ENCODE measurements at places on chromosomes 2 and 18.

DNA sequence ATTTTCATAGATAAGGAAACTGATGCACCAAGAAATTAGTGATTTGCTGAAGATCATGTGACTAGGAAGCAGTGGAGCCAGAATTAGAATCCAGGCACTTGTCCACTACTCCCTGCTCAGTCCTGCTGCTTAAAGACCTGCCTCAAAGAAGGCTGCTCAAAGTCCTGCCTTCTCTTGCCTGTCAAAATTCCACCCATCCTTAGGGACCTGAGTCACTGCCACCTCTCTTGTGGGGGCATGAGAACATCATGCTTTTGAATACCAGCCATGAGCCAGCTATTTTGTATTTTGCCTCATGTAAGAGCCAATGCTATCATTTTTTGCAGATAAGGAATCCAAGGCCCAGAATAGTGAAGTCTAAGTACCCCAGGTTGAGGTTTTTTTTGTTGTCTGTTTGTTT lies 47.1 kb downstream of the DDX1 start:
- no peak for DNase-seq

GRCh38 chr2:105804266-105804665 lies 59.6 kb downstream of the NCK2 start:
- no peak for DNase-seq

GRCh38 chr2:111694700-111695101 lies 189.3 kb downstream of the ANAPC1 start:
- no peak for DNase-seq

DNA sequence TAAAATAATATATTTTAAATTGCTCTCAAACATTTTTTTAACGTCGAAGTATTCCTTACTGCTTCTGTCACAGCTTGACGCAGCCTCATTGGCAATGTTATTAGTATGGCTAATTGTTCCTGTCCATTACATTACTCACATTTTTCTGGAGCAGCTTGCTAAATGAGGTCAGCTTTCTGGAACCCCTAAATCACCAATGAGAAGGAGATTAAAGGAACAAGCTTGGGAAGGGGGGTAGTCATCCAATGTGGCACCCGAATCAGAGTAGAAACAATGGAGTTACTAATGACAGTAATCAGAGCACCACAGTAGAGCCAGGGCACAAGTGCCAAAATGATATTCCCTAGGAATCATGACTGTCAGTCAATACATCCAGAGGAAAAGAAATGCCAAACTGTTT lies 5.1 kb downstream of the NEUROD1 start:
- no peak for DNase-seq

GRCh38 chr2:65377556-65378192 lies 54.7 kb downstream of the SPRED2 start:
- DNase-seq = no peak

DNA sequence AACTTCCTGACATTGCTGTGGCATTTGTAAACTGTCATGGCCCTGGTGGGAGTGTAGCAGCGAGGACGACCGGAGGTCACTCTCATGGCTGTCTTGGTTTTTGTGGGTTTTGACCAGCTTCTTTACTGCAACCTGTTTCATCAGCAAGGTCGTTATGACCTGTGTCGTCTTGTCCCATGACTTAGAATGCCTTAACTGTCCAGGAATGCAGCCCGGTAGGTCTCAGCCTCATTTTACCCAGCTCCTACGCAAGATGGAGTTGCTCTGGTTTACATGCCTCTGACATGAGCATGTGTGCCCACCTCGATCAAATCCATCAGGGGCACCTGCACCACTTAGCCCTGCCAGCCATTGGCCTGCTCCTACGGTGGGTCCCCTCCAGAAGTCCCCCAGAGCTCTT lies 32.9 kb upstream of the SLC66A3 start:
- no peak for DNase-seq

GRCh38 chr2:62785810-62786597 lies 80.5 kb downstream of the EHBP1 start:
- DNase-seq = no peak

GRCh38 chr2:204110338-204110741 lies 173.8 kb downstream of the ICOS start:
- peak; percentile 35 for DNase-seq

- no peak for DNase-seq
These were observed 179.4 kb downstream of the TXNL1 start for GRCh38 chr18:56458770-56459712.

- no peak for DNase-seq
These were observed 336.5 kb downstream of the KCNS3 start for GRCh38 chr2:18214936-18215335.

GRCh38 chr18:22710673-22711191 lies 222.4 kb upstream of the RBBP8 start:
- no peak for DNase-seq

DNA sequence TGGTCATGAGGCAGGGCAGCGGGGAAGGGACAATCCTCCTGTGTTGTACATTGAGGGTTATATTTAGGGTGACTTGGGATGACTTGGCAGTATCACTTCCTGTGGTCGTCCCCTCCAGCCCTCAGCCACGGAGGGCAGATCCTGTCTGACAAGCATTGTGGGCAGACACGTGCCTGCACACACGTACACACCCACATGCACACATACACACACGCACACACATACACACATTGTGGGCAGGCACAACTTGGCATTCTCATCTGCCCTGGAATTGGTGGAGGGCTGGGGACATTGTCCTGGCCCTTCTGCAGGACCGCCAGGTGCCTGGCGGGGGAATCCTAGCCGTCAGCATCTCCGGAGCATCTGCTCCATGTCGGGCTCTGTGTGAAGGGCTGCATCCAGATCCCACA lies 47.6 kb downstream of the ODC1 start:
- no peak for DNase-seq

DNA sequence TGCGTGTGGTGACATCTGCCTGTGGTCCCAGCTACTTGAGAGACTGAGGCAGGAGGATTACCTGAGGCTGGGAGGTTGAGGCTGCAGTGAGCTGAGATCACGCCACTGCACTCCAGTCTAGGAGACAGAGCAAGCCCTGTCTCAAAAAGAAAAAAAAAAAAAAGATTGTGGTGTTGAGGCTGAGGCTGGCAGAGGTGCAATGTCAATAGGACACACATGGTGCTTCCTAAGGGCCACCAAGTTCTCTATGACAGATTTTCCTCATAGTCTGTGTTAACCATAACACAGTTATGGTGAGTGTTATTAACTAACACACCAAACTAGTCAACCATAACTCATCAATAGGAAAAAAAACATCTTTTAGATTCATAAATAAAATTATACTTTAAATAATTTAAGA lies 494.4 kb downstream of the TMX3 start:
- DNase-seq = no peak

- no peak for DNase-seq
These were observed 61.2 kb upstream of the RBBP8 start for GRCh38 chr18:22871809-22872525.

GRCh38 chr2:160306985-160307384 lies 106.9 kb upstream of the ITGB6 start:
- DNase-seq = no peak

DNA sequence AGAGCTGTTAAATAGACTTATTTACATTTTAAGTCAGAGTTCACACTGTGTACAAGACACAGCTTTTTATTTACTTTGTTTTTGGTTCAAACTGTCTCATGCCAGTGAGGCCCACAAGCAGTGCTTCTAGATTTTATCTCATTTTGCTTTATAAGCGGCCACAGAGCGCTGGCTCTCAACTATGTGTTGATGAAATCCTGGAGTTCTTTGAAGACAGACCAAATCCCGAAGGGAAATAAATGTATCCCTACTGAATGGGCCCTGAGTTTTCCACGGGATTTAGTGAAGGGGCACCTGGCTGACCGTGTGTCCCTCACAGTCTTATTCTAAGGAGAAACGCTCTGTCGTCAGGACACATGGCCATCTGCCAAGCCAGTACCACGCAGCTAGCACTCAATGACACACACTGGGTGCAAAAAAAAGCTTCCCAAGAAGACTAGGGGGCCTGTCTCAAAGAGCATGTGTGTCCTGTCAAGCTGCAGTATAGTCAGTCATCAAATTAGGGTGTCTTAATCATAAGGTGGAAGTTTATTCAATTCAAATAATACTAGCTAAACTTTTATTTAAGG lies 23.4 kb downstream of the LYPD1 start:
- DNase-seq = no peak

- no peak for DNase-seq
These were observed 34.8 kb downstream of the COL5A2 start for GRCh38 chr2:189144700-189145211.

DNA sequence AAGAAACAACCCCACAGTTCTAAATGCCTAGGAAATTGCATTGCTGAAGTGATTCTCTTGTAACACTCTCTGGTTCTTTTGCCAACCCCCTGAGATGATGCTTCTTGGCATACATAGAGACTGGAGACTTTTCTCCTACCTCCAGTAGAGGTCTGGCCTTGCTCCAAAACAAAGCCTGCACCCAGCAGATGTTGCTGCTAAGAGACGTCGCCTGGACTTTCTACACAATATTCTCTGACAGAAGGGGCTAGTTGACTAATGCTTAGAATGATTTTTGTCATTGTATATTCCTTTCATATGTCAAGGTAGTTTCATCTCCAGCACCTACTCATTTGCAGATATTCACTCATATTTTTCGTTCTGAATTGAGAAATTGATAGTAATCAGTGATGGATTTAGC lies 24.6 kb downstream of the SOWAHC start:
- no peak for DNase-seq

- DNase-seq = no peak
These were observed 208.3 kb upstream of the FANCL start for GRCh38 chr2:58449286-58450010.

- no peak for DNase-seq
These were observed 67.0 kb upstream of the TNFRSF11A start for GRCh38 chr18:62258093-62258492.

DNA sequence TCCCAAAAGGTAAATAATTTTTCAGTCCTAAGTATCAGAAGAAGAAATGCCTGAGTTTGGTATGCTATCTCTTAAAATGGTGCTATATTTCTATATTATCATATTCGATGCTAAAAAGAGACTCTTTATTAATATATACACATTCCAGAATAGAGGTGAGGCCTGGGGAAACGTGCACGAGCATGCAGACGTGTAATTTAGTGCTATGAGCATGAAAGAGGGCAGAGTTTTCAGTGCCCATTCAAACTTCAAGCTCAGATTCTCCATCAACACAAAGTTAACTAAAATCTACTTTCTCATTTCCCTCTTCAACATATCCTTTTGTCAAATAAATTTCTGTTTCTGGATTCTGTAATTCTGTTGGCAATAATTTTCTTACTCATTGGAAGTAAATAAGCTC lies 5.7 kb upstream of the COBLL1 start:
- DNase-seq = no peak

DNA sequence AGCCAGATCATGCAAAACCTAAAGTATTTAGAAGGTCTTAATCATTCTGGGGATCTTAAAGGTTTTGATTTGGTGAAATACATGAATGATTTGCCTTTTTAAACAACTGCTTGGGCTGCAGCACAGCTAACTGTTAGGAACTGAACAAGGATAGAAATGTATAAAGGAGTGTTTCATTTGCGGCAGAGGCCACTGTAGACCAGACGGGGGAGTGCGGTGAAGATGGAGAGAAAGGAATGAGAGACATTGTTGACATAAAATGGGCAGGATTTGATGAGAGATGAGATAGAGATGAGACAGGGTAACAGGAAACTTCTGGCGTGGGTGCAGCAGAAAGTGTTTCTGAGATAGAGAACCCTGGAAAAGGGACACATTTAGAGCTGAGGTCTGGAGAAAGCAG lies 308.1 kb downstream of the TMX3 start:
- no peak for DNase-seq

- DNase-seq = no peak
These were observed 28.8 kb downstream of the LIPG start for GRCh38 chr18:49590608-49591007.

GRCh38 chr2:54024576-54024975 lies 53.8 kb upstream of the PSME4 start:
- no peak for DNase-seq

DNA sequence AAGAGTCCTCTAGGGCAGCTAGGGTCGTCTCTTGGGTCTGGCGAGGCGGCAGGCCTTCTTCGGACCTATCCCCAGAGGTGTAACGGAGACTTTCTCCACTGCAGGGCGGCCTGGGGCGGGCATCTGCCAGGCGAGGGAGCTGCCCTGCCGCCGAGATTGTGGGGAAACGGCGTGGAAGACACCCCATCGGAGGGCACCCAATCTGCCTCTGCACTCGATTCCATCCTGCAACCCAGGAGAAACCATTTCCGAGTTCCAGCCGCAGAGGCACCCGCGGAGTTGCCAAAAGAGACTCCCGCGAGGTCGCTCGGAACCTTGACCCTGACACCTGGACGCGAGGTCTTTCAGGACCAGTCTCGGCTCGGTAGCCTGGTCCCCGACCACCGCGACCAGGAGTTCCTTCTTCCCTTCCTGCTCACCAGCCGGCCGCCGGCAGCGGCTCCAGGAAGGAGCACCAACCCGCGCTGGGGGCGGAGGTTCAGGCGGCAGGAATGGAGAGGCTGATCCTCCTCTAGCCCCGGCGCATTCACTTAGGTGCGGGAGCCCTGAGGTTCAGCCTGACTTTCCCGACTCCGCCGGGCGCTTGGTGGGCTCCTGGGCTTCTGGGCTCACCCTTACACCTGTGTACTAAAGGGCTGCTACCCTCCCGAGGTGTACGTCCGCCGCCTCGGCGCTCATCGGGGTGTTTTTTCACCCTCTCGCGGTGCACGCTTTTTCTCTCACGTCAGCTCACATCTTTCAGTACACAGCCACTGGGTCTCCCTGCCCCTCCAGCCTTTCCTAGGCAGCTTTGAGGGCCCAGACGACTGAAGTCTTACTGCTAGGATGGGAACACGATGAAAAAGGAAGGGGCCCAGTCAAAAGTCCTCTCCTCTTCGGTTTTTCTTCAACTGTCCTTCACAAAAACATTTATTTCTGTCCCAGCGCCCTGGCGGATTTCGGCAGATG lies 8.1 kb downstream of the SIX2 start:
- no peak for DNase-seq

- DNase-seq = no peak
These were observed 436.9 kb downstream of the EIPR1 start for GRCh38 chr2:2940702-2941101.

DNA sequence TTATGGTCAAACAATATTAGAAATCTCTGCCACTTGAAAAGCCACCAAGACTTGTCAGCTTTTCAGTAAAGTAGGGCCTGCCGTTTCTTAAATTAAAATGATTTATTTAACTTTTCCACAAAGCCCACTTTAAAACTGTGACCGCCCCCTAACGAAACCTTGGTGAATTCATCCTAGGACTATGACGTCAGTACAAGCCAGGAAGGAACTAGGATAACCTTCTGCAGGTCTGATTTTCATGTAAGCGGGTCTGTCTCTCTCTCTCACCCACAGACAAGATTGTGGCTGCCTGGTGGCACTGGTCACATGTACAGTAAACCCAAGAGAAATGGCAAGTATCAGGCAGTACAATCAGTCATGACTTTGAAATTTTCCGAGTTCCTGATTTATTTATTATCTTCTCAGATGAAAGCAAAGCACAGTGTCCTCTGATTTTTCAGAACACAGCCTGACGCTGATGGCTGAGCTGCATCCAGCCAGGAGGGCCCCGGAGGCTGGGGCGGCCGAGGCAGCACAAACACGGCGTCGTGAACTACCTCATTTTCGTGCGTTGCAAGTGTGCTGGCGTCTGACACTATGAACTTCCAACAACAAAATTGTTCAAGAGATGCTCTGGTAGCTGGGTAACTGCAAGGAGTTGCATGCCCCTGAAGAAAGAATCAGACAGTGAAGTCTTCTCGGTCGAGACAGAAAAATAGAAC lies 18.9 kb downstream of the SALL3 start:
- no peak for DNase-seq
